ENCODE measurements at places on chromosomes 2 and 18. TPM values are rescaled to one million over a fixed set of nuclear protein-coding genes. Genes with fewer than 3 reads are reported as not detected.

The SRBD1 gene
- total RNA-seq: 16.7 TPM

DNA sequence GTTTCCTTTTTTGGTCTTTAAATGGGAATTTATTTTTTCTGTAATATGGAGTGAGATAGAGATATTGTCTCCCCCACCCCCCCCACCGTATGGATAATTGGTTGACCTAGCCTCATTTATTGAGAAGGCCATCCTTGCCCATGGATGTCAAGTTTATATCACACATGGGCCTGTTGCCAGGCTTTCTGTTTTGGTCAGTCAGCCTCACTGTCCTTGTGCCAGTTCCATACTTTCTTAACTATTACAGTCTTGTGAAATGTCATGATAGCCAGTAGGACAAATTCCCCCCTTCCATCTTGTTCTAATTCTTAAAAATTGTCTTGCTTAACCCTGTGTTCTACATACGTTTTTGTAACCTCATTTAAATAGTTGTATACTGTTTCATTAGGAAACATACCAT is 12.5 kb downstream of the BABAM2 start:
- ATAC-seq: no peak

GRCh38 chr2:138356178-138356577 is 145.4 kb upstream of the SPOPL start:
- ATAC-seq: peak; percentile 67

DNA sequence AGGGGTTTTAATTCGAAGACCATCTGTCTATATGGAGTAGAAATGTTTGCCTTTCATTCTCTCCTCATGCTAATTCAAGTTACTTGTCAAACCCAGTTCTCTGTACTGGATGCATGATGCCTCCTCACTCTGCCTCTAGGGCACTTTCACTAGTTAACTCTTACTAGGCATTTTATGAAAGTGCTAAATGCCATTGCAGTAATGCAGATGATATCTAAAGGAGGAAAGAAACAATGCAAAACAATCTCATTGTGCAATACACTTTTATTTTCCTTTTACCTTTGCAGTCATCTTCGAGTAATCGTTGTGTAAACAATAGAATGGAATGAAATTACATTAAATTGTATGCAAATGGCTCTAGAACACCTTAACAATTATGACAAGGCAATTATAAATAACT is 293.6 kb downstream of the STK39 start:
- no peak for ATAC-seq

GRCh38 chr2:79327460-79327859 is 167.9 kb upstream of the REG3A start:
- no peak for ATAC-seq

- no peak for ATAC-seq
Measured at GRCh38 chr2:60481257-60481656, 72.2 kb downstream of the BCL11A start.

DNA sequence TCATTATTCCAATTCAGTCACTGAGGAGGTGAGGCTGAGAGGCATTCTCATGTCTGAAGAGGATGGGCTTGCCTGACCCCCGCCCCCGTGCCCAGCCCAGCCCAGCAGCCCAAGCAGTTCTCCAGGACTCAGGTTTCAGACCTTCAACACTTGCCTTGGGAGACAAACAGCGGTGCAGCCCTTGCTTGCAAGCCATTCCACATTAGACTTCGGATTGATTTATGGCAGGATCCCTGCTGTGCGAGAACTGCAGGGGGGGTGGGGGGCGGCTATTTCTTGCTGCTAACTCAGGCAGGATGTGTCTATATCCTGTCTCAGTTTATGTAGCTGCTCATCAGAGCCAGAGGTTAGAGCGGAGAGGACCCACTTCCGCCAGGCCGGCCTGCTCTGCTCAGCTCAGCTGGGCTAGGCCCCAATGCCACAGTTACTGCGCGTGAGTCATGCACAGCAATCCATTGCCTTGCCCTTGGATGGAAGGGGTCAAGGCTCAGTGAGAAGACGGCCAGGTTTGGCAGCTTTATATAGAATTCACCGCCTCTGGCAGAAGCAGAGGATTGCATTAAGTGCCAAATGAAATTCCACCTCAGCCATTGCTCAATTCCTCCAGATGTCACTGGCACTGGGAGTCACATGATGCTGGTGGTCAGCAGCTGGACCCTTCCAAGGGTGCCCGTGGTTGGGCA is 1.8 kb downstream of the GYPC start:
- ATAC-seq: peak; percentile 87
